ENCODE measurements at places on chromosomes 5 and 9. TPM values are rescaled to one million over a fixed set of nuclear protein-coding genes. Genes with fewer than 3 reads are reported as not detected.

INSL6 gene
- total RNA-seq: not detected

MSX2 gene
- total RNA-seq: 2.3 TPM

KLF9 gene
- total RNA-seq: 44.4 TPM

POU5F2 gene
- total RNA-seq: 0.16 TPM

LPAR1 gene
- 57.3 TPM for total RNA-seq

OLFML2A gene
- total RNA-seq: 0.49 TPM

SEMA5A gene
- total RNA-seq: 95.6 TPM

CSF2 gene
- total RNA-seq: 2.3 TPM

GHR gene
- 5.2 TPM for total RNA-seq

PDGFRB gene
- 108 TPM for total RNA-seq

PRDM9 gene
- total RNA-seq: not detected

TERT gene
- total RNA-seq: not detected
